BJ (cell line): ENCODE measurements at places on chromosomes 2 and 18.

DNA sequence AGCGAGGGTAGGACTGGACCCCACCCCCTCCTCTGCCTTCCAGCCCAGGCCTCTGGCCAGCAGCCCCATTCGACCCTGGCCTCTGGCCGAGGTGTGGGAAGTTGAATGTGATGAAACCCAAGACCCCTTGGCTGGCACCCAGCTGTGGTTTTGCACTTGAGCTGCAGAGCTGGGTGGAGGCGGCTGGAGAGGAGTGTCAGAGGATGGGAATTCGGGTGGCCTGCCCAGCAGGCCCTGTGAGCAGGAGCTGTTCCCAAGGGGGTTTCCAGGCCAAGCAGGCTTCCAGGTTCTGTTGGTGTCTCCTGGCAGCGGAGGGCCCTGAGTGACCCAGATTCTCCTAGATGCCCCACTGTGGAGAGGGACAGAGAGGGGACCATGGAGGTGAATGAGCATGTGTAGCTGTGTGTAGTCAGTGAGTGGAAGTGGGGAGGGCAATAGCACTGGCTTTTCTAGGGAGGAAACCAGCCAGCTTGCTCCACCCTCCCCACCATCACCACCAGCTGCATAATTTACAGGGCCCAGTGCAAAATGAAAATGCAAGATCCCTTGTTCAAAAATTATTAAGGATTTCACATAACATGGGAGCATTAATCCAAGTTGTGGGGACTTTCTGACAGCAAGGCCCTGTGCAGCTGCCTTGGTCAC, 172.2 kb upstream of the HAAO start:
- peak; percentile 85 for DNase-seq

DNA sequence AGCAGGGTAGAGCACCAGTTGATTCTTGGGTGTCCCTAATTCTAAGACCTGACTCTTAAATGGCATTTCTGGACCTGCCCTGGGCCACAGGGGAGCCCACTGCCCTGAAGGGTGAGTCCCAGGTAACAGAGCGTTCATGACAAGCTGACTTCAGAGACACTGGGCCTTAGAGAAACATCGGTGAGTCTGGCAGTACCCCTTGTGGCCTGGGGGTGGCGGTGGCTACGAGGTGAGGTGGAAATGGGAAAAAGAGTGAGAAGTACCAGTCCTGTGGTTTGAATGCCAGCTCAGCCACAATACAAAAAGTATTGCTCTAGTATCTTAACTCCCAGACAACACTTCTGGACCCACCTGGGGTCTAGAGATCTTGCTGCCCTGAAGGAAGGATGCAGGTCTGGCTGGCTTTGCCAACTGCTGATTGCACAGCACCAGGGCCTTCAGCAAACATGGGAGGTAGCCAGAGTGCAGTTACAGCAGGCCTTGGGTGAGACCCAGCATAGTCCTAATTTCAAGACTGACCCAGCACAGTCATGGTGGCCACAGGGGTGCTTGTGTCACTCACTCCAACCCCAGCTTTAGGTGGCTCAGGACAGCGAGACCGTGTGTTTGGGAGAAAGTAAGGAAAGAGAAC, 44.5 kb downstream of the USP34 start:
- DNase-seq, result no peak

- no peak for DNase-seq
These were observed 5.2 kb upstream of the RTP5 start for GRCh38 chr2:241864168-241864849.

GRCh38 chr18:24019641-24020331, 5.2 kb downstream of the TTC39C start:
- no peak for DNase-seq

DNA sequence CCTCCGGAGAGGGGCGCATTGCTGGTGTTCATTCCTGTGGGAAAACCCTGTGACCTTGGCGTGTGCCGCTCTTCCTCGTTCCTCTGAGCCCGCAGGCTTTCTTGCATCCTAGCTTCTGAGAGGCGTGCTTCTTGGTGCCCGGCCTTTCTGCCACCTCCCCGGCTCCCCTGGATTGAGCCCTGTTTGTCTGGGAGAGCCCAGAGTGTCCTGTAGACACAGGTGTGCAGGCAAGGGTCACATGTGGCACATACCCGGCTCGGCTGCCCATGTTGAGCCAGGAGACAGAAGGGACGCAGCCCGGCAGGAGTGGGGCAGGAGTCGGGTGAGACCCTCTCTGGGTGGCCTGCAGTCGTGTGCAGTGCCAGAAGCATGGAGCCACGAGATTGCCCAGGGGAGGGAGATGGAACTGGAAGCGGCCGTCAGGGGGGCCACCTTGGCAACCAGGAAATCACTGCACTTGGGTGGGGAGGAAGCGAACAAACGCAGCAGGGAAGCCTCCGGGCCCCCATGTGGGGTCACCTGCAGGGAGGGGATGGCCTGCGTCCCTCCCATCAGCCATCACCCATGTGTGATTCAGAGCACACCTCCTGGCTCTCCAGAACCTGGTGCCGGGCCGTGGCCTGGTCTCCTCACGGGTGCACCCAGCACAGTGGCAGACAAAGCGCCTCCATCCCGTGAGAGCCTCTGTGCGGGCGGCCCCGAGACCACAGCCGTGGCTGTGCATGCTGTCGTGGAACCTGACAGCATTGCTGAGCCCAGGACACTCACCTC, 92.9 kb downstream of the SH3BP4 start:
- no peak for DNase-seq

- DNase-seq, result no peak
These were observed 585.7 kb upstream of the GCFC2 start for GRCh38 chr2:76296438-76296837.

DNA sequence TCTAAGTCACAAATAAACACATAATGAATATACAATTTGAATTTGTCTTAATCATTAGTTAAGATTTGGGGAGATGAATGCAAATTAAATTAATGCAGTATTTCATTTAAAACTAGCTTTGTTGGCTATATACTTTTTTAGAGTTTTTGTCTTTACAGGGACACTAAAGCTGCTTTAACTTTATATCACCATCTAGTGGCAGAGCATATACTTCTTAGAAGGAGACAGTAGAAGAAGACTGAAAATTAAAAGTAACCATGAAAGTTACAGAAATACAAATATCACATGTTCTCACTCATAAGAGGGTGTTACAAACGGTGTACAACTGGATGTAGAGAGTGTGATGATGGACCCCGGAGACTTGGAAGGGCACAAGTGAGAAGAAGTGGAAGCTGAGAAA, 268.3 kb upstream of the NETO1 start:
- DNase-seq, result no peak

DNA sequence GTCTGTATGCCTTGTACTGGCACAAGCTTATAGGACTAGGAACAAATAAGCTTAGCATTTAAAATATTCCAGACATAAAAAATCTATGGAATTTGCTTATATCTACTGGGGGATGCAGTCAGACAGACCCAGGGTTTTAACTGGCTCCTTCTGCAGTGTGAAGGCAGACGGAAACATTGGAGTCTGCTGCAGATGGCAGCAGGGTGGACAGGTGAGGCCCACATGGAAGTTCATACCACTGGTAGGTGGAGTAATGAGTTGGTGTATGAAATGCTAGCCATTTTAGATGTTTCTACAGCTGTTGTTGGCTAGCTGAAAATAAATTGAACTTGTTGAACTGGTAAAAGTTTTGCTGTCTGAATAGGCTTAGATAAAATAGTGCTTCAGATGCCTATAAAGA, 17.7 kb downstream of the SPTBN1 start:
- DNase-seq, result no peak

- no peak for DNase-seq
These were observed 13.1 kb upstream of the CCNYL1 start for GRCh38 chr2:207698301-207698700.

GRCh38 chr2:202716953-202717597, 82.3 kb downstream of the FAM117B start:
- no peak for DNase-seq

DNA sequence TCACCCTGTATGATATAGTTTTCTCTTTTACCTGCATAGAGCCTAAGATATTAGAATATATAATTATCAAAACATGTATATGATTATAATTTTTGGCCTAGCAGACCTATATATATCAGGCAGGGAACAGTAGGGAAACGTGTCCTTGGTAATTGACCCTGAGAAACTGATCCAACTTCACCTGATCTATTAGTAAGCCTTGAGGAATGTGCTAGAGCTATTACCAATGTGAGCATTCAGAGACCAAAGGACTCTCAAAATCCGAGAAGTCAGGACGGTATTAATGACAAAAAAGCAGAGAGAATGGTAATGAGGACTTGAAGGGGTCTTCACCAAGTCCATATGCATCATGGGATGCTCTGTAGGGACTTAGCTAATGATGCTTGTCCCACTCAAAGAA, 571.9 kb downstream of the CPS1 start:
- no peak for DNase-seq

- DNase-seq, result no peak
These were observed 46.0 kb upstream of the ATP6V1B1 start for GRCh38 chr2:70889716-70890037.

DNA sequence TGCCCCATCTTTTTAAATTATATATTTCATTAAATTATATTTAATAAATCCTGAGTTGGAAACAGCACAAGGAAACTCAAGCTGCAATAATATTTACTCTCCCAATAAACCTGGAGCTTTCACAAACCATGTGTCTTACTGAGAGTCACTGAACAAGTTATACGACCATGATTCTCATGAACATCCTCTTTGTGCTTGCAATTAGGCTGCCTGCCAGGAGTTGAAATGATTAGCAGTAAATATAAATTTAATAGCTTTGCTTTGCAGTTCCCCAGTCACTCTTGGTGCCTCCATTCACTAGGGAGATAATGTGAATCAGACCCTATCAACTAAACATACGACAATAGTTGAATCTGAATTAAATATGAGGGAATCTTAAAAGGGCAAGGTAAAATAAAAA, 905.1 kb downstream of the NRXN1 start:
- DNase-seq, result no peak

- DNase-seq, result no peak
These were observed 2.4 kb upstream of the SATB2 start for GRCh38 chr2:199460101-199460671.

GRCh38 chr2:147223553-147224060, 621.2 kb upstream of the ACVR2A start:
- DNase-seq, result no peak

DNA sequence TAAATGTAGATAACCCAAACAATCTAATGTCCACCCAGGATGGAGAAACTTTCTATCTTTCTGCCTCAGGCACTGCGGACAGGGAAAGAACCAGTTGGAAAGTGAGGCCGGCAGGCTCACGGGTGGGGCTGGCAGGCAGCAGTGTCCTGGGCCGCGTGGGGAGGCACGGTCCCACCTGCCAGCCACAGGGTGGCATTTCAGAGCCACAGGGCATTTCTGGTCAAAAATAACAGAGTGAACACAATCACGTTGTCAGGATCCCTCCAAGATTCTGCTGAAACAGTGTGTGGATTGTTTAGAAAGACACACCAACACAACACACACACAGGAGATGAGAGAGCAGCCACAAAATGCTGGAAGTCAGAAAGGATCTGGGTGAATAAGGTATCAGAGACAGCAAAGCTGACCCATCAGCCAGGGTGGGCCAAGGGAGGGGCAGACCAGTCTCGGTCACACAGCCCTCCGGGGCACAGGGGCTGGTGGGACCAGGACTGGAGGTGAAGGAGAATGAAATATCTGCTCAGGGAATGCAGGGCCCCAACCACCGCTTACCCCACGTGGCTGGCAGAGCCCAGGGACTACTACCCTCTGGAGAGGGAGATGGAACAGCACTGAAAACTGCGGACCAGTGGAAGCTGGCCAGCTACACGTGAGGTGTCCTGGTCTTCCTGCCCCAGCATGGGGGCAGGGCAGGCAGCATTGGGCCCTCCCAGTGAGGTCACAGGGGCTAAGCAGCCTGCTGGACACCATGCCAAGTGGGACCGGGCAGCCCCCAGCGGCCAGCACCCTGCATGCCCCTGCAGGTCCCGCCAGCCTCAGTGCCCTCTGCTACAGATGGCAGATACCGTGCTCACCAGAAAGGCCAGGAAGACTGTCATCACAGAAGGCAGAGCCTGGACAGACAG, 173.9 kb downstream of the HDAC4 start:
- no peak for DNase-seq

DNA sequence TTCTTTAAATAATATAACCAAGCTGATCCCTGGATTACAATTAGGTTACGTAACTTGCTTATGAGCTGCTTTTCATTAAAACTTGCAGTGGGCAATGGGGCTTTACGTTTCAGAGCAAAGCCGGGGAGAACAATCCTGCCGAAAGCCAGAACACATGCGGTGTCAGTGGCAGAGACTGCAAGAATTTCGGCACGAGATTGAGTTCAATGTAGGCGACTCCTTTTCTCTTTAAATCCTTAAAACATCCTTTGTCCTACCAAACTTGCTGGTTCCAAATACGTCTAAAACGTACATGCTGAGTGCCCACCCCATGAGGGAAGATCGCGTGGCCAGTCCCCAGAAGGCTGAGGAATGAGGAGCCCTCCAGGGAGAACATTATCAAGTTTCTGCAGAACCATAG, 36.8 kb upstream of the NCOA1 start:
- DNase-seq, result no peak

- peak; percentile 23 for DNase-seq
These were observed 36.0 kb downstream of the SULT1C2 start for GRCh38 chr2:108324531-108325255.

DNA sequence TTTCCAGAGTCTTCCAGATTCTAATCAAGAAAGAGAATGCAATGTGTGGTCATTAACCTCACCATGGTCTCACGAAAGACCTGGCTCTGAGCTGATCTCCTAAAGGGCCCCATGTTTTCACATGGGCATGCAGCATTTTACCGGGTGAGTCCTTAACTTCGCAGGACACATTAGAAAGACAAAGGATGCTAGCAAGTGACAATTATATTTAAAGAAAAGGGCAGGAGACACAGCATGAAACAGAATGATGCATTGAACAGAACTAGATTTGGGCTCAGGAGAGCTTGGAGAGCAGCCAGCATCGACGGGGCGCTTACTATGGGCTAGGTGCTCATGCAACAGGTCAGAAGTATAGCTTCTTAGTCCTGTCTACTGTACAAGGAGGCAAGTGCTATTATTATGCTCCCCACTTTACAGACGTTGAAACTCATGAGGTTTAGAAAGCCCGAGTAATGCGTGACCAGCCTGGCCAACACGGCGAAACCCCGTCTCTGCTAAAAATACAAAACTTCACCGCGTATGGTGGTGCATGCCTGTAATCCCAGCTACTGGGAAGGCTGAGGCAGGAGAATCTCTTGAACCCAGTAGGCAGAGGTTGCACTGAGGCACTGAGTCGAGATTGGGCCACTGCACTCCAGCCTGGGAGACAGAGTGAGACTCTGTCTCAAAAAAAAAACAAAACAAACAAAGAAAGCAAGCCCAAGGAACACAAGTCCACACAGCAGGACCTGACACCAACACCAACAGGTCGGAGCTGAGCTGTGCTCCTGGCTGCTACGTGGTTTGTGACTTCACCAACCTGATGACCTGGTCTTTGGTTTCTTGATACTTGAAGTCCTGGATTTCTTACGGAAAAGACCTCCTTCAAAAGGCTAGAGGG, 16.1 kb downstream of the MBP start:
- DNase-seq, result no peak

GRCh38 chr2:238724728-238725127, 123.2 kb upstream of the TWIST2 start:
- DNase-seq, result no peak

- DNase-seq, result no peak
These were observed 472.4 kb upstream of the SPHKAP start for GRCh38 chr2:228653884-228654283.

GRCh38 chr18:21912339-21913239, 172.0 kb downstream of the MIB1 start:
- no peak for DNase-seq

GRCh38 chr2:12402440-12403139, 314.1 kb upstream of the TRIB2 start:
- no peak for DNase-seq

- peak; percentile 62 for DNase-seq
These were observed 36.5 kb downstream of the EFR3B start for GRCh38 chr2:25078170-25079049.
